Stimulated activated CD4-positive, alpha-beta T cell treated with anti-CD3 and anti-CD28 coated beads, Interleukin-15, amount 100 ng/mL, for 1 hour (primary cell): ENCODE measurements at places on chromosomes 4 and X.

DNA sequence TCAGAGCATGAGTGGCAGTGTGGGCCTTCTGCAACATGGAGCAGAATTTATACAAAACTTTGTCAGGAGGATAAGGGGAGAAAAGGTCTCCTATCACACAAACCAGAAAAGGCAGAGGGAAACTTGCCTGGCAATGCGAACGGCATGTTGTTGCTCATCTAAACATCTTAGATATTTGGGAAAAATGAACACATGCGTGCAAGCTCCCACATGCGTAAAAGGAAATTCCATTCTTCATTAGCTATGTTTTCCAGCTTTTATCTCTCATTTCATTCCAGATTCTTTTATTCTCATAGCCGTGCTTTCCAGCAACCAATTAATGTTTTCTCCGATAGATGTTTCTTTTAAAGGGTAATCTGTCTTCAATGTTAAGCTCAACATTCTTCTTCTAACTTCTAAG, 31.3 kb upstream of the GBA3 start:
- DNase-seq = no peak

DNA sequence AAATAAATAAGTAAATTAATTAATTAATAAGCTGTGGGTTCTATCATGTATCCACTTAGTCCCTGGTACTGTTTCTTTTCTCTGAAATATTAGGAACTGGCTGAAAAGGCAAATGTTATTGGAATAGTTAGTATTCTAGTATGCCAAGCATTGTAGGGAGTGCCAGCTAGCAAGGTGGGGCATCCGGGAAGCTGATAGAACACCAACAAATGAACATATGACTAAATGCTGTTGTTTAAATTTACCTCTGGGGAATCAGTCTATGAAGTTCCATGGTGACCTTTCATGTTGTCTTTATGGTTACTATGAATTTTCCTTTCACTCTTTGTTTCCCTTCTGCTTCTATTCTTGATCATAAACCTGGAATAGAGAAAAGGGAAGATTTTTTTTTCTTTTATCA, 32.7 kb downstream of the NUDT6 start:
- no peak for DNase-seq

DNA sequence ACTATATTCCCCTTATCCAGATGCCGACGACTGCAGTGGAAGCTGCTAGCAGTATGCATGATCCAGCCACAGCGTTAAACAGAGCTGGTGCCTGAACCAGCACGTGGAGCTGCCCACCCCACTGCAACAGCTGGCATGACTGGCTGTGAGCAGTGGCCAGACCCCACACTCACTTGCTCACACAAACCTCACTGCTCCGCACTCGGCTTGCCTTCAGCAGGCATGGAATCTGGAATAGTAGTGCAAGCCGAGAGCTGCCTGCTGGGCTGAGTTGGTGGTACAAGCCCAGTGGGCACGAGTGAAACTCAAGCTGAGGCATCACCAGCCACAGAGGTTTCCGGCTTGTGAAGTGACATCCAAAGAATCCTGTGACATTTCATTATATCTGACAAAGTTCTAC, 1197.6 kb downstream of the FAM133A start:
- DNase-seq = no peak

GRCh38 chr4:183284965-183285364, 35.1 kb downstream of the CLDN22 start:
- DNase-seq = no peak

- no peak for DNase-seq
Observed at GRCh38 chrX:100944601-100945000, 15.9 kb upstream of the XKRX start.

DNA sequence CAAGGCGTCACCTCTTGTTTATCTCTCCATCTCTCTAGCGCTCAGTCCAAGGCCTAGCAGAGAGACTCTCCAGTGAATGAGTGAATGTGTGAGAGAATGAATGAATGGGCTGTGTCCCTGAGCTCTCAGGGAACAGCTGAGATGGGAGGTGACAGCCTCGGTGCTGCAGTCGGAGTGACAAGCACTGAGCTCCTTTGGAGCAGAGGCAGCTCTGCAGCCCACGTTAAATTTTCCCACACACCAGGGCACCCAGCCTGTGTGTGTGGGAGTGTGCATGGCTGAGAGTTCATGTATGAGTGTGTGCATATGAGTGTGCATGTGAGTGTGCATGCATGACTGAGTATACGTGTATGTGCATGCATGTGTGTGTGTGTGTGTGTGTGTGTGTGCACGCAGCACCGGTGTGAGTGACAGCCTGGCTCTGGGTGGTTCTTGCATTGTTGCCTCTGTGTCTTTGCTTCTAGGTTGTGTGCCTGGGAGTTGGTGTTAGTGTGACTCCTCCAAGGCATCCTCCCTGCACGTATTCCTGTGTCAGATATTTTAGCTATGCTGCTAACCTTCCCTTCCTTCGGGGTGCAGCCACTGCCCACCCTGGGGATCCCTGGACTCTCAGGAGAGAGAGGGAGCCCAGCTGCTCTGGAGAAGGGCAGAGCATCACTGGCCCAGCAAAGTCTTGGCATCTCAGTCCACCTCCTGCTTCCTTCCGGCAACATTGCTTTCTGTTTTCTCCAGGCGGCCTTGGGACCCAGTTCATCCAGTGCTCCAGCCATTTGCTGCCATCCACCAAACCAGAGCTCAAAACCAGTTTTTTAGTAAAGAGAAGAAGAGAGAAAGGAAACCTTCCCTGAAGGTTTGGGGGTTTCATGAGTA, 98.6 kb downstream of the PPP2R2C start:
- no peak for DNase-seq

DNA sequence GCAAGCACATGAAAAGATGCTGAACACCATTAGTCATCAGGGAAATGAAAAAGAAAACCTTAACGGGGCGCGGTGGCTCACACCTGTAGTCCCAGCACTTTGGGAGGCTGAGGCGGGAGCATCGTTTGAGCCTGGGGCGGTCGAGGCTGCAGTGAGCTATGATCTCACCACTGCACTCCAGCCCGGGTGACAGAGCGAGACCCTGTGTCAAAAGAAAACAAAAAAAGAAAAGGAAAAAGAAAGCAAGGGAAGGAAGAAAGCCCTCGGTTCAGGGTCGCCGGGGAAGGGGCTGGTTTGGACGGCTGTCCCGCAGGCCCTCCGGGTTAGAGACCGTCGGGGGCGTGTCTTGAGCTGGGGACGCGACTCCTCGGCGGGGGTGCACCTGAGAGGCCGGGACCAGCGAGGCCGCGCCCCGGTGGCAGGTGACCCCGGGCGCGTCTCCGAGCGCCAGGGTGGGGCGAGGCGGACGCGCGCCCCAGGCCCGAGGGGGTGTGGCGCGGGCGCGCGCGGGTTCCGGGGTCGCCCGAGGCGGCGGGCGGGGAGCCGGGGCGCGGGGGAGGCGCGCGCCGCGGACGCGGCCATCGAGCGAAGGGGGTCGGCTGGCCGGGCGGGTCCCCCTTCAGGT, 478 bp upstream of the PLXNA3 start:
- peak; percentile 38 for DNase-seq

- DNase-seq = no peak
Observed at GRCh38 chr4:13544606-13545393, 492 bp upstream of the NKX3-2 start.

GRCh38 chrX:57678686-57679428, 1.2 kb downstream of the NLRP2B start:
- no peak for DNase-seq

DNA sequence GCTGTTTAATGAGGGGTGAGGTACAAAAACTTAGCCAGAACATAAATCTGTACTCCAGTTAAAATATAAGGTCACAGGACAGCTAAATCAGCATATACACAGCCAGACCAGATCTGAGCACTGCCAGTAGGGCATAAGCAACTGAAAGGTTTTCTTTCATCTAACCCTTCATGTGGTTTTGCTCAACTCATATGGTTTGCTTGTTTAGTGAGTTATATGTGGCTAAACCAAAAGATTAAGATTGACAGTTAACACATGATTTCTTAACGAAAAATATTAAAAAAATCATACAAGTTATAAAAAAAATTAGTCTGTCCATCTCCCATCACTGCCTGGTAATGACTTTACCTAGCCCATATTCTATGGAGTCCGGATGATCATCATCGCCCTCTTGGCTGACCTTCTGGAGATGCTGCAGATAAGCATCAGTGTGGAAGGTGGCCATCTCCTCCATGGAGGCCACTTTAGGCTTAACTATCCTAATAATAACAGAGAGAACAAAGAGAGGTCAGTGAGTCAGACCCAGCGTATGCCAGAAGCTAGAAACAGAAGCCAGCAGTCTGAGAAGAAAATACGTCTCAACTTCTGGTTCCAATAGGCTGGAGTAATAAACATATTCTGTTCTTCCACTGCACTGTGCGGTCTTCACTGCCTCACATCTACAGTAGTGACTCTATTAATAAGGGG, 4.1 kb downstream of the HDAC8 start:
- no peak for DNase-seq

GRCh38 chr4:74044677-74045076, 6.2 kb upstream of the CXCL3 start:
- DNase-seq = no peak

DNA sequence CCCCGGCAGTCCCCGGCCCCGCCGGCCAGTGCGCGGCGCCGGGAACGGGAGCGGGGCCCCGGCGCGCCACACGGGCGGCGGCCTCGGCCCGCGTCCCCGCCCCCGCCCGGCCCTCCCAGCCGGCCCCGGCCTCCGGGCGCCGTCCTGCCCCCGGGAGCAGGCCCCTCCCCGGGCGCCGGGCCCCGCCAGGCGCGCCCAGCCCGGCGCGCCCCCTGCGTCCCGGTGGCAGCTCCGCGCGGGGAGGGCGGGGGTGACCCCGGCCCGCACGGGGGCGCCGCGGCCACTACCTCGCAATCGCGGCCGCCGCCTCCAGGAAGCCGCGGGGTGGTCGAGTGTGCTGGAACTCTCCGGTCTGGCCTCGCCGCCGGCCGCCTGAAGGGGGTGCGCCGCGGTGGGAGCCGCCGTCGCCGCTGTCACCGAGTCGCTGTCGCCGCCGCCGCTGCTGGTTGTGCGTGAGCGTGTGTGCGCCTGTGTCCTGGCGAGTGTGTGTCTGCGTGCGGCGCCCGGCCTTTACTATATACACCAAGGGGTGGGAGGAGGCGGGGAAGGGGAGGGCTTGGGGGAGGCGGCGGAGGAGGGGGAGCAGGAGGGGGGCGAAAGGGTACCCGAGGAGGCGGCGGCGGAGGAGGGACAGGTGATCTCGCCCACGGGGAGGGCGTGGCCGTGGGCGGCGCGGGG, at the start of gene RAI2:
RAI2 (minus strand) TSS at position 488 of the 678 bp plus-strand sequence. CDS start 59,288 bp downstream, outside the sequence.
- DNase-seq = no peak

DNA sequence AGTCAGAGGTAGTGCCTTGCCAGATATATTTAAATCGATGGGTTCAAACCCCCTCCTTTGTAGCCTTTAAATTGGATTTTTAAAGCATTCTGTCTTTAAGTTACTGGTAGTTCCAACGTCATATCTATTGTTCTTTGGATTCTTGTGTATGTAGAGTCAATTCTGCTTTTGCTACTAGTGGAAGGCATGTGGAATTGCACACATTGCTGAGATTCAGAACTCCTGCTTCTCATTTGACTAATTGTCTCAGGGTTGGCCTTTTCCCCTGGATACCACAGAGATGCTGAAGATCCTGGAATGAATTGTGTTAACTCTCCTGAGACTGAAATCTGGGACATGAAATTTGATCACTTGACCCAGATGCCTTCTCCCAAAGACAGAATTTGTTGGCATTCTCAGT, 328.3 kb upstream of the RPS6KA3 start:
- DNase-seq = no peak

DNA sequence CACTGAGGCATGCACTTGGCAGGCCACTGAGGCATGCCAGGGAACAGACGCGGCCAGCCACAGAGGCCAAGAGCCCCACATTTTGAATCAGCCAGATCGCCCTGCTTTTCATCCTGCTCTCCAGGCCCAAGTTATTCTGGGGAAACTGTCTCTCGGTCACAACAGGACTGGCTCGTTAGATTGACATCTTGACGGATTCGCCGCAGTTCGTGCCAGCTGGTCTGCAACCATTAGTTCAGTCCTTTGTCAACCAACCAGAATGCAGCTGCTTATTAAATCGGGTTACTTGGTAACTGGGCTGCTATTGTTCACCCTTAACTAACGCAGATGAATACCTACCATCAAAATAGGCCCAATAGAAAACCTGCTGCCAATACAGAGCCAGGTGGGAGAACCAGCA, 16.7 kb downstream of the CLDN34 start:
- DNase-seq = no peak

- no peak for DNase-seq
Observed at GRCh38 chrX:124534536-124534935, 188.2 kb downstream of the SH2D1A start.

DNA sequence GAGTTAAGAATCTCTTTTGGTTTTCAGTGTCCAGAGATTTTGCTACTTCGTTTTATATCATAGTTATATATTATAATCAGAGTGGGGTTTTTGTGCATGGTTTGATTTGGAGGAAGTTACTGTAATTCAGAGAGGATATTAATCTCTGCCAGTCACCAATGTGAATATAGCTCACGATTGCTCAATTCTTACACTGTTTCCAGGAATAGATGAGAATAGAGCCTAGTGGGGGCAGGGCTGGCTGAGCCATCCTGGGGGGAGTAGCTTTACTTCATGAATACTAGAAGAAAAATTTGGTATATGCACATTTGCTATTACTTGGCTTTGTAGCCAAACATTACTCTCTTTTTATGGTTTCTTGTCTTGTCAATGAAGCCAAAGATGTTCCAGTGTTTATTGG, 60.9 kb upstream of the TRPC3 start:
- no peak for DNase-seq

GRCh38 chr4:2261853-2262144, at the start of gene MXD4:
Gene MXD4 (minus strand): TSS chr4:2262109. CDS start chr4:2261980, 129 bp downstream.
- no peak for DNase-seq

DNA sequence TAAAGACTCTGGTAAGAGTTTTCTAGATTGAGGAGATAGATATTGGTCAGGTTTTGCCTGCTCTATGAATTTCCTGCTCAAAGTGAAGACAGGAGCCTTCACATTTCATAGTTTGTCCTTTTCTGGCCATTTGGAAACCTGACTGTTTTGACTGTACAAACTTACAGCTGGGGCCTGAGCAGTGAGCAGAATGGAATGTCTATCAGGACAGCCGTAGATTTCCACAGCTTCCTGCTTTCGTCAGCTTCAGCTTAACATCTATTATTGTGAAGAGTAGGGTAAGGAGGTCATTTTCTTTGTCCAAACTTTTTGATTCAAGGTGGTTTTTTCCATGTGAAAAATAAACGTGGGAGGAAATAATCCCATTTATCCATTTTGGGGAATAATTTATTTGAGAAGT, 124.3 kb upstream of the DIPK2B start:
- no peak for DNase-seq

- DNase-seq = no peak
Observed at GRCh38 chr4:168781926-168782325, 228.1 kb downstream of the CBR4 start.

GRCh38 chrX:18075603-18076002, 145.1 kb downstream of the BEND2 start:
- no peak for DNase-seq

GRCh38 chrX:14303891-14304290, 225.4 kb upstream of the GLRA2 start:
- no peak for DNase-seq
